MV-4-11 (cell line): ENCODE measurements at places on chromosomes 2 and 18.

DNA sequence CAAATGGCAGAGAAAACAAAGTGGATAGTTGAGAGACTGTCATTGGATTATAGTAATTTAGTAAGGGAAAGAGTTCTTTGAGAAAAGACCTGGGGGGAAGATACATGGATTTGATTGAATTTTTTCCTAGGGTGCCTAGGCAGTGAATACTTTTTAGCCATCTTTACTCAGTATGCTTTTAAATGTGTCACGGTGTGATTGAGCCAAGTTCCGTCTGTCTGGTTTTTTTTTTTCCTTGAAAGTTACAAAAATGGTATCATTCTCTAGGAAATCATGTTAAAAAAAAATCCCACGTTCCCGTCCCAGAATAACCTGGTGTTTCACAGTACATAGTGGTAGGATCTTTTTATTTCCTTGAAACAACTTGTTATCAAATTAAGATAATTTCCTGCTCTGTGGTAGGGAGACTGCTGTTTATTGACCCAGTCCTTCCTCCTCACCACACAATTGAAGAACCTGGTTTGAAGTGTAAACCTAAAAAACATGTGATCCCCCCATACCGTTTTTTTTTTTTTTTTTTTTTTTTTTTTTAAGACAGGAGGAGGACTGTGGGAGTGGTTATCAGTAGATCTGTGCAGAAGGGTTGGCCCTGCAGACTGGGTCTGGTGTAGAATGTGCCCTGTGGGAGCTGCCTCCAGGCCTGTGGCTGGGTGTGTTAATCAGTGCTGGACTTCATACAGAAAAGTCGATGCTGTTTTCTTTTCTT, 55.1 kb downstream of the DGKD start:
- no peak for DNase-seq

GRCh38 chr18:58894930-58895329, 30.3 kb downstream of the ZNF532 start:
- no peak for DNase-seq

GRCh38 chr2:170362871-170363631, 185.1 kb downstream of the MYO3B start:
- no peak for DNase-seq

GRCh38 chr2:202671317-202672035, 36.7 kb downstream of the FAM117B start:
- DNase-seq: no peak

DNA sequence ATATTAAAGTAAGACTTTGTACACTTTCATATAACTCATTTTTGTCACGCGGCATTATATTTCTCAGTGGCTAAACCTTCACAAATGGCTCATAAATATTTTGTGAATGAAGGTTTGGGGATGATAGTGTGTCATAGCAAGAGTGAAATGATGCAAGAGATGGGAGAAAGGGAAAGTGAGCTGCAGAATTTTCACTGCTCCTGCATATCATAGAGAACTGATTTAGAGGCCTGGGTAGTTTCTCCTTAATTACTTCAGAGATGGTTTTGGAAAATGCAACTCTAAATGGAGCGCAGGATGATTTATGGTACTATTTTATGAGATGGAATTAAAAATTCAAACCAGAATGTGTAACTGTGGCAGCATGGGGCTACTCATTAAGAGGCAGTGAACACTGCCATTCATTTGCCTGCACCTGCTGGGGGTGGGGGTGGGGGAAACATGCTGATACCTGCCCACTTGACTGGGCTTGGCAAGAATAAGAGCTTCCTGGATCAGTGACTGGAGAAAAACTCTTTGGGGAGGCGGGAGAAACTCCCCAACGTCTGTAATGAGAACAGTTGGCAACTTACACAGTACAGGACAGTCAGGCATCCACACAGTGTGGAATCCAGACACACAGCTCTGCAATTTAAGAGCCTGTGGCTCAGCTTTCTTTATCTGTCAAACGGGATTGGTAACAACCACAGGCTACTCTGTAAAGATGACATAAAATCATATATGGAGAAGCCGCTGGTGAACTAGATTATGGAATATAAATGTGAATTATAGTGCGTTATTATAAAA, 941.9 kb downstream of the SLC4A3 start:
- DNase-seq: no peak

DNA sequence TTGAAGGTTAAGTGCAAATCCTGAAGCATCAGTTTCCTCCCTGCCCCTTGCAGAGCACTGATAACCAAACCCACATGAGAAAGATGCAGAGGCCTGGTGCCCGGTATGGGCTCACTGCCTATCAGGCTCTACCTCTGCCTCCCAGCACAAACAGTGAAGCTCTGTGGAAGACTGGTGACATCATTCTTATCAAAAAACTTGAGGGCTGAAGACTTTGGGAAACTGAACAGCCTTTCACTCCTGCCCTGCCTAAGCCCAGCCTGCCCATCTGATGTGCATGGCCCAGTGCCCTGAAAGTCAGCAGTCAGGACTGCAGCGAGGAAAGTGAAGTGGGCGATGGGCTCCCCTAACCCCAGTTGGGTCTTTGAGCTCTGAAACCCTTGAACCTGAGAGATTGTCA, 174.8 kb upstream of the ARL4C start:
- DNase-seq: no peak

- no peak for DNase-seq
Measured at GRCh38 chr2:216838151-216838550, 21.7 kb downstream of the TNP1 start.

- no peak for DNase-seq
Measured at GRCh38 chr2:134301099-134301927, 47.4 kb downstream of the MGAT5 start.

DNA sequence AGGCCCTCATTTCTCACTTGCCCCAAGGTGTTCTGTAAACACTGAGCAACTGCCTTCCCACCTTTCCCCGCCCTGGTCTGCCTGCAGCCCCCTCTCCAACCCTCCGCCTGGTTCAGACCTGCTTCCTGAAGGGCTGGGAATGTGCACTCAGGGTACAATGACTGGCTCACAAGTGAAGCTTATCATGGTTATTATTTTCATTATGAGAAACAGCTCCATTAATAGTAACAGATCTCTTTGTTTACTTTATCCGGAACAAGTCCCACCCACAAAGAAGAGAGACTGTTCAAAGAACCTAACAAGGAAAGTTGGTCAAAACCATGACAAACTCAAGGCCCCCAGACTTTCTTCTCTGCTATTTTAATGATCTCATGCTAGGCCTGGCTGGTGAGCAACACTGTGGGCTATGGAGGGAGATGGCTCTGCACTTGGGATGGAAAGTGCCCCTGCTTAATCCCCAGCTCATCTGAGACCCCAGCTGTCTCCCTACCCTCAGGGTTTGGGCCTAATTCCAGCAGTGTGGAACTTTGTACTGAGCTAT, 36.7 kb downstream of the ARHGAP25 start:
- DNase-seq: no peak

- DNase-seq: no peak
Measured at GRCh38 chr18:44691148-44691925, 10.6 kb downstream of the SETBP1 start.

- DNase-seq: no peak
Measured at GRCh38 chr2:25042321-25043240, 705 bp downstream of the EFR3B start.

- no peak for DNase-seq
Measured at GRCh38 chr2:224601923-224602322, 16.8 kb upstream of the CUL3 start.

DNA sequence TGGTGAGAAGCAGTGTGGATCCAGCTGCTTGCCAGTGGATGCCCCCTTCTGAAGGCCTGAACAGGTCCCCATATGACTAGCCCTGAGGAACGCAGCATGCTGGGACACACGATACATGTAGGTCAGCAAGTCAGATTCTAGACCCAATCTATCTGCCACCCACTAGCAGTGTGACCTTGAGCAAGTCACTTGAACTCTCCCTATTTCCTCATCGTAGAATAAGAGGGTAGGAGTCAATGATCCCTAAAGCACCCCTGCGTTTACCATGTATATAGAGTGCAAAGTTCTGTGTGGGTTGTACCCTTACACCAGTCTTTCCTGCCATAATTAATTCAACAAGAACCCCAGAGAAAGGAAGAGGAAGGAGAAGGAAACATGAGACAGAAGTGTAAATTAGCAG, 123.7 kb downstream of the GALNT14 start:
- no peak for DNase-seq

GRCh38 chr2:61549546-61549945, 11.4 kb upstream of the XPO1 start:
- DNase-seq: no peak

GRCh38 chr2:164080486-164080885, 344.7 kb upstream of the FIGN start:
- DNase-seq: no peak

- DNase-seq: no peak
Measured at GRCh38 chr2:224769489-224769888, 53.3 kb upstream of the CCDC195 start.
